ENCODE measurements at places on chromosomes 11 and 22.

DNA sequence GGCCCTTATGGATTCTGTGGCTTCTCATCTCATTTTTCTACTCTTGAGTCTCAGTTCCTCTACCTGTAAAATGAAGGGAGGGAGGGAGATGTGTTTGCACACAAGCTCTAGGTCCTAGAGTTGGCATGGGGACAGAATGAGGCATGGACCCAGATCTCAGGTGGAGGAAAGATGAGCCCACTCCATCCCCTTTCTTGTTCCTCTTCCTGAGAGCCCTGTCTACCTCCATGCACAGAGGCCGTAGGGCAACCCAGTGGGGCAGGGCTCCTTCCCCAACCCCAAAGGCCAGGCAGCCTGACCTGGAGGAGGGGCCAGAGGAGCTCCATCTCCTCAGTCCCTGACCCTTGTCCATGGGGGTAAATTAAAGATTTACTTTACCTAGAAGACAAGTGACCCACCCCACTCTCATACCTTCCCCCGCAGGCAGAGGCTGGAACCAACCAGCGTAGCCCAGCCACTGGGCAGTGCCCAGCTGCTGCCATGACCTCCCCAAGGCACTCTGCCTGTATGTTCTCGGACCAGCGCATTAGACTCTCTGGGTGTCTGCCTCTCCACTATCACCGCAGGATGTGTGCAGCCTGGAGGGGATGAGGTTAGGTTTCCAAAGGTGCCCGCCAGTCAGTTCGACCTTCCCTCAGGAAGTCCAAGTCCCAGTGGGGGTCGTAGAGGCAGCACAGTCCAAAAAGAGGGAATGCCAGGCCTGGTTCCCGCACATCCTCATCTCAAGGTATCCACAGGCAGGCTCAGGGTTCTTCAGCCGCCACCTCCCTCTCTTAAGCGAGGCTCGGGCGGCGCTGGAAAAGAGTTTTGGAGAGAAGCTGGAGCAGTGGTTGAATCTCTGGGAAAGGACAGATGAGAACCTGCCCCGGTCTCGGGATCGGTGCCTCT is 3.0 kb downstream of the SMTN start:
- no peak for DNase-seq
- H3K27me3 ChIP-seq = no peaks in the 10 kb centered on the region
- peak overlapping the region; percentile 67 for H3K4me3 ChIP-seq
- H3K27ac ChIP-seq = peak overlapping the region; percentile 91
- H3K4me1 ChIP-seq = peaks cover 40% of the 10 kb centered on the region

GRCh38 chr22:31313366-31314147 is 21.3 kb upstream of the PIK3IP1 start:
- DNase-seq = peak; percentile 81
- H3K4me1 ChIP-seq = peaks cover 3% of the 10 kb centered on the region
- H3K36me3 ChIP-seq = no peaks in the 10 kb centered on the region

- no peak for DNase-seq
- H3K4me1 ChIP-seq = peaks cover 21% of the 10 kb centered on the region
- H3K27me3 ChIP-seq = no peaks in the 10 kb centered on the region
- no peaks in the 10 kb centered on the region for H3K36me3 ChIP-seq
- H3K27ac ChIP-seq = no peak overlapping the region
- no peak overlapping the region for H3K4me3 ChIP-seq
Measured at GRCh38 chr11:123132881-123133280, 62.2 kb downstream of the CLMP start.

DNA sequence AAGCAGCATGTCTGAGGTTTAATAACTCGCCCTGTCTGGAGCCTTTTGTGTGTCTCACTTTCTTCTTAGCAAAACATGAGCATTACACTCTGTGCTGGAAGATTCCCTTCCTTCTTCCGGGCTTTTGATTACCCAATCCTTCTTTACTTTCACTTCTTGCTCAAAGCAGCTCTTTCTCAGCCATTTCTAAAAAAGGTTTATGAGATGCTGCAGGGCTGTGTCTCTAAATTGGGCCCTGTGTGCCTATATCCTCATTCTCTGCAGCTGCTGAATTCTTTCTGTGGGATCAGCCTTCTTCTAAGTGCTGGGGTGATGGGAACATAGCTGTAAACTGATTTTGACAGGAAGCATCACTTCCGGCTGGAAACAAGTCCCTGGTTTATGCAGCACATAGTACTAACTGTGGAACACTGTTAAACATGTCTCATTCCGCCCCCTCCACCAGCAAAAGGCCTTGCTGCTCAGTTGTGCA is 71.8 kb downstream of the PIWIL4 start:
- no peaks in the 10 kb centered on the region for H3K27me3 ChIP-seq
- H3K4me3 ChIP-seq = no peak overlapping the region
- H3K4me1 ChIP-seq = peaks cover 8% of the 10 kb centered on the region
- no peaks in the 10 kb centered on the region for H3K36me3 ChIP-seq
- peak overlapping the region; percentile 48 for H3K27ac ChIP-seq
- DNase-seq = peak; percentile 28

GRCh38 chr11:94302776-94303175 is 1.6 kb upstream of the IZUMO1R start:
- no peaks in the 10 kb centered on the region for H3K36me3 ChIP-seq
- no peak overlapping the region for H3K4me3 ChIP-seq
- DNase-seq = no peak
- peaks cover 5% of the 10 kb centered on the region for H3K27me3 ChIP-seq
- H3K4me1 ChIP-seq = no peaks in the 10 kb centered on the region

DNA sequence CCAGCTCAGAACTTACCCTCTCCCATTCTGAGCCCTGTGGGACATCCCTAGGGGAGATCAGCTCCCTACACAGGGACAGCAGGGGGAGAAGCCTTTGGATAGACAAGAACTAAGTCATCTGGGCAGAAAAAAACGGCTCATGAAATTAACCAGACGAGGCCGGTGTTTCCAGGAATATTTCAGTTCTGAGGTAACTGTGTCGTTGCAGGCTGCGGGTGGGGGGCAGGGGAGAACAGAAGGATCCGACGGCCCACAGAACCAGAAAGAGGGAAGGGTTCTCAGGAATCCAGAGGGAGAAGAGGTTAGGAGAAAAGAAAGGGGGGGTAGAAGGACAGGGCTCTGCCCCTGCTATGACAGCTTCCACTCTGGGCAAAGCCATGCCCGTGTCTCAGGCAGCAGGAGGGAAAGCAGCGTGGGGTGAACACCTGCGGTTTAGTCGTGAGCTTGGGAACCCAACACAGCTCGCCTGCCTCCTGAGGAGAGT is 3.6 kb downstream of the CLCF1 start:
- DNase-seq = peak; percentile 71
- H3K27ac ChIP-seq = peak overlapping the region; percentile 99
- H3K4me3 ChIP-seq = no peak overlapping the region

GRCh38 chr11:17013548-17014320 is 480 bp downstream of the PLEKHA7 start:
- H3K27ac ChIP-seq = peak overlapping the region; percentile 93
- peaks cover 2% of the 10 kb centered on the region for H3K27me3 ChIP-seq
- peak overlapping the region; percentile 83 for H3K4me3 ChIP-seq
- peak; percentile 67 for DNase-seq

- no peak overlapping the region for H3K4me3 ChIP-seq
- H3K4me1 ChIP-seq = no peaks in the 10 kb centered on the region
- no peak overlapping the region for H3K27ac ChIP-seq
Measured at GRCh38 chr22:19911540-19912270, 29.9 kb upstream of the COMT start.

GRCh38 chr11:77471558-77472193 is 2.2 kb downstream of the PAK1 start:
- peak overlapping the region; percentile 92 for H3K27ac ChIP-seq
- peak; percentile 74 for DNase-seq
- H3K27me3 ChIP-seq = no peaks in the 10 kb centered on the region
- no peaks in the 10 kb centered on the region for H3K36me3 ChIP-seq
- peaks cover 43% of the 10 kb centered on the region for H3K4me1 ChIP-seq

DNA sequence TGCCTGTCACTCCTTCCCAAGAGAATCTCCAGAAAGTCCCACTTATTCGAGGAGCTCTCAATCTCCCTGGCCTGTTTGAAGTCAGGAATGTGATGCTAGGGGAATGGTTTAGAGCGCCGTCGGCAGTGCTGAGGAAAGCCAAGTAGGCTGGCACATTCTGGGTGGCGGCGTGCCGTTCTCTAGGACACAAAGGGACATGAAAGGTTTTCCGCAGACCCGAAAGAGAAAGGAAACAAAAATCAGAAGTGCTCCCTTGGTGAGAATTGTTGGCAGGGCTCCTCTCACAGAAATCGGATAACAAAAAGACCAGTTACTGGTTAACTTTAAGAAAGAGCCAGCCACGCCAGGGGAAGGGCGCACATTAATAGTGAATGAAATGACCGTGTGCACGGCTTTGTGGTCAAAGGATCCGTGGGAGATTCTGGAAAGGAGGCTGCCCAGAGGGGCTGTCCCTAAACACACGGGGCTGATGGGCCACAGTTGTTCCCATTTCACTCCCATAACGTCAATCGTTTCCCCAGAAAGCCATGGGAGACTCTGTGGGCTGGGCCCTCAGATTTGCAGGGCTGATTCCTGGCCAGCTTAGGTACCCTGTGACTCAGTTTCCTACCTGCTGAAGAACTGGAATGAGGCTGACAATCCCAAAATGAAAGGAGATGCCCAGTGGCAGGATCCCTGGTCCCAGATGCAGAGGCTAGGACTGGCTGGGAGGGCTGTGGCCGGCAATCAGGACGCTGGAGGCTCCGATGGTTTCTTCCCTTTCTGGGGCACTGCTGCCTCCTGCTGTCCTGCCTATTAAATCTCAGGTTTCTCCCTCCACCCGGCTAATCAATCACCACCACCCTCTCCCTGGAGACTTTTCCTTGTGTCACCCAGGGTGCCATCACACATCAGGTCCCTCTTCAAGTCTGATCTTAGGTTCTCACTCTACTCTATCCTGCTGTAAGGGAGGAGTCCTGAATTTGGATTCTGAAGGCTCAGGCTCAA is 82.3 kb downstream of the RCN1 start:
- H3K4me1 ChIP-seq = no peaks in the 10 kb centered on the region
- peaks cover 8% of the 10 kb centered on the region for H3K27me3 ChIP-seq
- DNase-seq = peak; percentile 80
- no peak overlapping the region for H3K27ac ChIP-seq
- H3K36me3 ChIP-seq = no peaks in the 10 kb centered on the region

GRCh38 chr22:49866646-49867045 is 13.0 kb downstream of the ZBED4 start:
- no peak for DNase-seq
- no peaks in the 10 kb centered on the region for H3K27me3 ChIP-seq
- no peaks in the 10 kb centered on the region for H3K4me1 ChIP-seq

GRCh38 chr11:6882751-6883150 is 6.3 kb downstream of the OR10A4 start:
- H3K4me1 ChIP-seq = no peaks in the 10 kb centered on the region
- no peak for DNase-seq
- H3K4me3 ChIP-seq = no peak overlapping the region
- H3K27me3 ChIP-seq = no peaks in the 10 kb centered on the region

GRCh38 chr22:19242699-19243098 is 48.8 kb downstream of the CLTCL1 start:
- H3K36me3 ChIP-seq = no peaks in the 10 kb centered on the region
- H3K4me3 ChIP-seq = no peak overlapping the region
- no peak overlapping the region for H3K27ac ChIP-seq
- DNase-seq = no peak
- no peaks in the 10 kb centered on the region for H3K27me3 ChIP-seq
- no peaks in the 10 kb centered on the region for H3K4me1 ChIP-seq

DNA sequence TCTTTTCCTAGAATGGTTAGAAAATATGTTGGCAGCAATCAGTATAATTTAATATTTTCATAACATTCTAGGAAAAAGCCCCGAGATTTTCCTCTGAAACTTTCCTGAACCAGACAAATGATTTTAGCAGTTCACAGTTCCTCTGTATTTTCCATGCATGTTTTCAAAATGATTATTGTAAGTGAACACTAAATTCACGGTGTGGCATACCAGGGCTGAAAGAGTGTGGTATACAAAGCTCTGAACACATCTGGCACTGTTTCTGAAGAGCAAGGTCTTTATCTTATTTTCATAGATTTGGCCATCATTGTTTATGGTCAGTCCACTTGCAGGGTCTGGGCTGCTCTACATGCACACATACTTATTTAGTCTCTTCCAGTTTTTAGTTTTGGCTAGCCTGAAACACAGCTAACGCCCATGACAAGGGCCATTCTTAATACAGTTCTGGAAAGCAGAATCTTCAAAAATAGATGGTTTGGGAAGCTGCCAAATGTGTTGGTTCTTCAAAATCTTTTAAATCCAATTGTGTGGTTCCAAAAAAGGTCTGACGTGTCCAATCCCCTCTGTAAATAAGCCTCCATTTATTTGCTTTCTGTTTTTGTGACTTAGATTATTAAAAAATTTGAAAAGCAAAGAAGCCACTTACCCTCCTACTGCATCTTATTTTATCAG is 7.9 kb upstream of the GAB2 start:
- no peak for DNase-seq
- no peaks in the 10 kb centered on the region for H3K27me3 ChIP-seq
- peak overlapping the region; percentile 62 for H3K27ac ChIP-seq
- H3K4me1 ChIP-seq = no peaks in the 10 kb centered on the region
- no peaks in the 10 kb centered on the region for H3K36me3 ChIP-seq
- no peak overlapping the region for H3K4me3 ChIP-seq

- DNase-seq = no peak
- no peak overlapping the region for H3K4me3 ChIP-seq
- peaks cover 16% of the 10 kb centered on the region for H3K4me1 ChIP-seq
- H3K36me3 ChIP-seq = no peaks in the 10 kb centered on the region
- no peak overlapping the region for H3K27ac ChIP-seq
- no peaks in the 10 kb centered on the region for H3K27me3 ChIP-seq
Measured at GRCh38 chr22:37229805-37230672, 14.0 kb downstream of the RAC2 start.

- DNase-seq = no peak
- H3K4me3 ChIP-seq = no peak overlapping the region
- peaks cover 20% of the 10 kb centered on the region for H3K4me1 ChIP-seq
Measured at GRCh38 chr22:42966497-42966896, 48.5 kb downstream of the PACSIN2 start.

DNA sequence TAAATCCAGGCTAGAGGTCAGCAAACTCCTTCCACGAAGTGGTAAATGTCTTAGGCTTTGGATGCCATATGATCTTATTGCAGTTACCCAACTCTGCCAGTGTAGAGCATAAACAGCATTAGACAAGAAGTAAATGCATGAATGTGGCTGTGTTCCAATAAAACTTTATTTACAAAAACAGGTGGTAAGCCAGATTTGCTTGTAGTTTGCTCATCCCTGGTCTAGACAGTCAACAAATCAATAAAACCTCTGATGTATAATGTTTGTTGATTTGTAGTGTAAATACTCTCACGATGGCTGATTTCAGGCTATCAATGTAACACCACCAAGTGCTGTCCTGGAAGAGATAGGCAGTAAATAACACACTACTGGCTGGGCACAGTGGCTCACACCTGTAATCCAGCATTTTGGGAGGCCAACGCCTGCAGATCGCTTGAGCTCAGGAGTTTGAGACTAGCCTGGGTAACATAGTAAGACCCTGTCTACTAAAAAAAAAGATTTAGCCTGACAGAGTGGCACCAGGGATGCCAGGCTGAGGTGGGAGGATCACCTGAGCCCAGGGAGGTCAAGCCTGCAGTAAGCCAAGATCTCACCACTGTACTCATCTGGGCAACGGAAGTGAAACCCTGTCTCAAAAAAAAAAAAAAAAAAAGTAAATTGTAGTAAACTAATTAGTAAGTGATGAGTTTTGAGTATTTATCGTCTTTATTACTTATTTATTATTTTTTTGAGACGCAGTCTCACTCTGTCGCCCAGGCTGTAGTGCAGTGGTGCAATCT is 6.9 kb upstream of the CATSPER1 start:
- no peak overlapping the region for H3K27ac ChIP-seq
- H3K4me3 ChIP-seq = no peak overlapping the region
- no peaks in the 10 kb centered on the region for H3K4me1 ChIP-seq
- no peaks in the 10 kb centered on the region for H3K27me3 ChIP-seq

Measured in hepatocyte (in vitro differentiated cells).